ENCODE measurements at places on chromosomes 12 and 14. TPM values are rescaled to one million over a fixed set of nuclear protein-coding genes. Genes with fewer than 3 reads are reported as not detected.

- peak; percentile 41 for DNase-seq
Measured at GRCh38 chr12:991350-992333, 619 bp downstream of the ERC1 start.

DNA sequence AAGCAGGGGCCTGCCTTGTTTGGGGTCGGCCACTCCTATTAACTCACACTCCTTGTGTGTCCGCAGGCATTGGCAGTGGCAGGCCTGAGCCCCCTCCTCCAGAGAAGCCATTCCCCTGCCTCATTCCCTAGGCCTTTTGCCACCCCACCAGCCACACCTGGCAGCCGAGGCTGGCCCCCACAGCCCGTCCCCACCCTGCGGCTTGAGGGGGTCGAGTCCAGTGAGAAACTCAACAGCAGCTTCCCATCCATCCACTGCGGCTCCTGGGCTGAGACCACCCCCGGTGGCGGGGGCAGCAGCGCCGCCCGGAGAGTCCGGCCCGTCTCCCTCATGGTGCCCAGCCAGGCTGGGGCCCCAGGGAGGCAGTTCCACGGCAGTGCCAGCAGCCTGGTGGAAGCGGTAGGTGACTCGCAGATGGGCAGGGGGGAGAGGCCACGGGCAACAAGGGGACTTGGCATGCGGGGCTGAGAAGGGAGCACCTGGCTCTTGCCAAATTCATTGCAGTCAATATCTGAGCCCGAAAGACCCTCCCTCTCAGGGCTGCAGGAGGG is 106.3 kb upstream of the FKBP4 start:
- DNase-seq = no peak

DNA sequence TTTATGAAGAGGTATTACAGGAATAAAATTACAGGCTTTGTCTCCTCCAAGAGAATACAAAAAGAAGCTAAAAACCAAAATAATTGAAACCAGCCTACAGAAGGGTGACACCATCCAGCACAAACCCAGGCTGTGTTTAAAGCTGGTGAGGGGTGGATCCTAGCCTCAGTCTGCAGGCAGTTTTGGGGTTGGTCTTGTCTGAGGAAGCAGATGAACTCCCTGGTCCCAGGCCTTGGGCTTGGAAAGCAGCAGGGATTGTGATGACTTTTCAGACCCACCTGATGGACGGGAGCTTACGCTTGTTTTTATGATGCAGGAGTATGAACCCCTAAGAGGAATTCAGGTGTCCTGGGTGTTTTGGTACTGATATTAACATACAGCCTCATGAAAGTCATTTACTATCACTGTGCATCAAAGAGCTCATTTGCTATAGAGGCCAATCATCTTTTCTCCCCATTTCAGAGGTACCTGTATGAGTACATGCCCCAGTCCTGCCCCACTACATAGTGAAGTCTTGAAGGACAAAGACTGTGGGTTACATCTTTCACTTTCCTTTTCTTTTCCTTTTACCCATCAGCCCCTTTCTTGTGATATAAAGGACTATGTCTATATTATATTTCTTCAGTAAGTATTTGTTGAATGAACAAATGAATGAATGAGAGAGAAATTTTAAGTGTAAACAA is 18.1 kb downstream of the PRICKLE1 start:
- DNase-seq = no peak

- DNase-seq = no peak
Measured at GRCh38 chr14:70189456-70190077, 816 bp upstream of the SLC8A3 start.

GRCh38 chr12:127760357-127760756 is 506.6 kb upstream of the TMEM132C start:
- no peak for DNase-seq

Gene BDKRB2
- total RNA-seq = not detected

DNA sequence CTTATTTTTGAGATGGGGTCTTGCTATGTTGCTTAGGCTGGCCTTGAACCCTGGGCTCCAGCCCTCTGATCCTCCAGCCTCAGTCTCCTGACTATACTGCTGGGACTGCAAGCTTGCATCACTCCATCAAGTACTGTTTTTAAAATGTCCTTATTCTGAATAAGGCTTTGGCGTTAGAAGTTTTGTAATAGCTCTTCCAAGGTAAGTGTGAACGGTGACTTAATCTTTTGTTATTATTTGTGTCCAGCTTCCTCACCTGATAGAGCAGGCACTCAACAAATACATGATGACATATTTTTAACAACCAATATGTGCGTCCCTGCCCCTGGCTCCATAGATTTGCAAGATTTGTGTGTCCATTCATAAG is 1.4 kb downstream of the C1RL start:
- DNase-seq = no peak

- no peak for DNase-seq
Measured at GRCh38 chr12:108805136-108805535, 52.2 kb downstream of the SSH1 start.

GRCh38 chr12:127035011-127035879 is 1231.7 kb upstream of the TMEM132C start:
- no peak for DNase-seq

- no peak for DNase-seq
Measured at GRCh38 chr14:33254861-33255395, 316.2 kb downstream of the NPAS3 start.

Gene PLEKHA5
- total RNA-seq = 3.2 TPM

Gene NELL2
- total RNA-seq = 106 TPM

Gene OLR1
- not detected for total RNA-seq

DNA sequence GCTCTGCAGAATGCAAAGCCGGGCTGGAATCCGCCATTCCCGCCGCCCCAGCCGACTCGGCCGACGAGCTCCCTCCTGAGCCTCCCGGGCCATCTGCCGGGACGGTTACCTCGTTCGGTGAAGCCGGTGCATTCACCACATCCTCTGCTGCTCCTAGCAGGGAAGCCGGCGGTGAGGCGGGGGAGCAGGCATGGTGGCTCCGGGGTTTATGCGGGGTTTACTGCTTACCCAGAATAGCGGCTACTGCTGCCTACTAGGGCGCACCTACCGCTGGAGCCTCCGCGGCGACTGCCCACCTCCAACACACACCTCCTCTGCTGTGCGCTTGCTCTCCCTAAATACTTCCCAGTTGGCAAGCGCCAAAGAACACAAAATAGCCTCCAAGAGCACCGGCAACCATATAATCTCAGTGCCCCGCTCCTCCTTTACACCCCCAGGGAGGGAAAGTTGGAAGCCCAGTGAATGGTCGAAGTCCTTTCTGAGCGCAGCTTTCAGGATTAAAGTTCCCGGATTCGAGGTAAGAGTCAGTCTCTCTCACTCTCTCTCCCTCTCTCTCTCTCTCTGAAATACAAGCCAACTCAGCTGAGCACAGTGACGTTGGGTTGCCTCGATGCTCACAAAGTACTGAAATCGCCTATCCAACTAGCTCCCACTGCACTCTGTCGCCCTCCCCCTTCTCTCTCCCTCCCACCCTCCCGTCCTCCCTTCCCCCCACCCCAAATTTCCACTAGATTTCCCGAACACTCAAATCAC is at the start of gene TBX5:
TSS of gene TBX5 (minus strand) at position 626 of the 753 bp plus-strand sequence. CDS start 2,246 bp downstream, outside the sequence.
- no peak for DNase-seq

GRCh38 chr14:51865953-51866747 is 5.7 kb downstream of the GNG2 start:
- DNase-seq = peak; percentile 40

DNA sequence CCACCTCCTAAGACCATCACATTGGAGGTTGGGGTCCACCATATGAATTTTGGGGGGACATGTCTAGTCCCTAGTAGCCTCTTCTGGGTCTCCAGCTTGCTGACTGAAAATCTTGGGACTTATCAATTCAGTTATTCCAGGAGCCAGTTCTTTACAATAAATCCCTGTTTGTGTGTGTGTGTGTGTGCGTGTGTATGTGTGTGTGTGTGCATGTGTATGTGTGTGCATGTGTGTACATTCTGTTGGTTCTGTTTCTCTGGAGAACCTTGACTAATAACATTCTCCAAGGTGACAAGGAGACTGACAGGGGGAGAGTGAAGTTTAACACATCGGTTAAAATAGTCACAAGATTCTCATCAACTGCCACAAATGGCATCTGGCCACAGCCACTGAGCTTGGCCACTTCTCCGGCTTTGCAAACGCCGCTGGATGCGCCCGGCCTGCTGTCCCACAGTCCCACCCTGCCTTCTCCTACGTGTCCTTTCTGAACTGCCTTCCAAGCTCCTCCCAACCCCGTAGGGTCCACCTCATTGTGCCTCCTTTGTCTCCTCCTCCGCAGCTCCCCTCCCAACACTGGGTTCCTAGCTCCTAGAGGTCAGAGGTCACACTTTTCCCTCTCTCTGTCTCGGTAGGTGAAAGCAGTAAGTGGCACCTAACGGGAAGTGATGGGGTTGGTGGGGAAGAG is 88.1 kb upstream of the DIO3 start:
- no peak for DNase-seq

DNA sequence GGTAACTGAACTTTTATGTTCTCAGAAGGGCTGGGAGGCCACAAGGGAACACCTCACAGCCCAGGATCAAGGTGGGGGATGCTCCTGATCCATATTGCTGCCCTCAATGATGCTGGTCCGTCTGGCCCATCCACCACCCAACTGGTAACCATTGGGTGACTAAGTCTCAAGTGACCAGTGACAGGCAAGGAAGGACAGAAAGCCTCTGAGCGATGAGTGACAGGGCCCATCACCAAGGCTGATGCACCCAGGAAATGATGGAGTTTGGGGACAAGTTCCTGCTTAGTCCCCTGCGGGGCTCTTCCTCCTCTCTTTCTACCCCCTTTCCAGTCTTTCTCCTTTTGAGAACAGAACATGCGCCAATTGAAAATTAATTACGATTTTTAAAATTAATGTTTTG is 2.6 kb upstream of the MMP19 start:
- DNase-seq = no peak

- no peak for DNase-seq
Measured at GRCh38 chr12:56297400-56297799, 2.7 kb downstream of the CS start.

DNA sequence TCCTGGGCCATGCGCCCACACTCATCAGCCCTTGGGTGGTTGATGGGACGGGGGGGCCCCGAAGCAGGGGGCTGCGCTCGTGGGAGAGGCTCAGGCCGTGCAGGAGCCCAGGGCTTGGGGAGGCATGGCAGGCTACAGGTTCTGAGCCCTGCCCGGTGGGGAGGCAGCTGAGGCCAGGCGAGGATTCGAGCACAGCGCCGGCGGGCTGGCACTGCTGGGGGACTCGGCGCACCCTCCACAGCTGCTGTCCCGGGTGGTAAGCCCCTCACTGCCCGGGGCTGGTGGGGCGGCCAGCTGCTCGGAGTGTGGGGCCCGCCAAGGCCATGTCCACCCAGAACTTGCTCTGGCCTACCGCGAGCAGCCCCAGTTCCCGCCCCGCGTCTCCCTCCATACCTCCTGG is 295.8 kb upstream of the SEL1L start:
- DNase-seq = no peak

DNA sequence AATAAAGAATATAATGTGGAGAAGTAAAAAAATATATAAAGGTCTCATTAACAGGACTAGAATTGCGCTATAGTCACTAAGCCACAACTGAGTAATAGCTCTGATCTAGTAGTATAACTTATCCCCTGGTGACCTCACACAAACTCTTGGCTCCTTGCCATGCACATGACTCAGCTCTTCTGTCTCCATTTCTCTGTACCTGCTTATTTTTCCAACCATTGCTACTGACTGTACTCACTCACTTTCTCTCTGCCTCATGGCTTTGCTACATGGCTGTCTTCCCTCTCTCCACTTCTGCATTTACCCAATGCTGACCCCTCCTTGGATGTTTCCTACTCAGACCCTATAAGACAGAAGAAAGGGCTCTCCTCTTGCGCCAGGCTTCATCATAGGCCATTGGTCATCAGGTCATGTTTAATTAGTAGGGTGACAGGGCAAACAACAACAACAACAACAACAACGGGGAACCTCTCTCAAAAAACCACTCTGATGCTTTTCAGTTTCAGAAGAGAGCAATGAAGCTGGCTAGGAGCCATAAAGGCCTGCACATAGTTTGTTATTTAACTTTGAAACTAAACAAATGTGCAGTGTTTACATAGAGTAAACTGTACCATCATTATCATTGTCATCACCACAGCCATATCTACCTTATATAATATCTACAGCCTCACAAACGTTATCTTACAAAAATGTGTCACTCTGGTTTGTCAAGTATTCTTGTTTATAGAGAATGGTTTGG is 25.6 kb upstream of the KRAS start:
- DNase-seq = peak; percentile 86

Gene TGM1
- 3.0 TPM for total RNA-seq

GRCh38 chr12:105906561-105906960 is 232.2 kb downstream of the NUAK1 start:
- no peak for DNase-seq

- DNase-seq = no peak
Measured at GRCh38 chr12:111975161-111975931, 37.6 kb downstream of the TMEM116 start.

- DNase-seq = no peak
Measured at GRCh38 chr12:49707812-49708147, 575 bp upstream of the FMNL3 start.

Gene IL31
- not detected for total RNA-seq

- no peak for DNase-seq
Measured at GRCh38 chr12:23352670-23353069, 596.8 kb downstream of the SOX5 start.

- DNase-seq = no peak
Measured at GRCh38 chr14:37597914-37598746, 2.7 kb downstream of the TTC6 start.

DNA sequence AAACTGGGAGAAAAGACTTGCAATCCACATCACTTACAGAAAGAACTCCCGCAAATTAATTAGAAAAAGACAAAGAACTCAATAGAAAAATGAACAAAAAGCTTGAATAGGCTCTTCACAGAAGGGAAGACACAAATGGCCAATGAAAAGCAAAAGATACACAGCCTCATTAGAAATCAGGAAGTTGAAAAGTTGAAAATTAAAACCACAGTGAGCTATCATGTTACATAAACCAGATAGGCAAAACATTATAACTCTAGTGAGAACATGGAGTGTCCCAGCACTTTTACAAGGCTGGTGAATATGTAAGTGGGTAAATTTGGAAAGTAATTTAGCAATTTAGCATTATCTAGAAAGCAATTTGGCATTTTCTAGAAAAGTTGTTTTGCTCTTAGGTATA is 158.4 kb upstream of the RASSF8 start:
- DNase-seq = no peak

All from activated CD8-positive, alpha-beta T cell treated with anti-CD3 and anti-CD28 coated beads for 36 hours (primary cell).